ENCODE measurements at places on chromosomes 12 and 14. TPM values are rescaled to one million over a fixed set of nuclear protein-coding genes. Genes with fewer than 3 reads are reported as not detected.

GRCh38 chr14:75849300-75849895 lies 132.4 kb downstream of the TGFB3 start:
- peak; percentile 65 for DNase-seq
- H3K27ac ChIP-seq = no peak overlapping the region
- no peaks in the 10 kb centered on the region for H3K27me3 ChIP-seq
- H3K36me3 ChIP-seq = no peaks in the 10 kb centered on the region
- no peak overlapping the region for H3K4me3 ChIP-seq

The DCTN2 gene
- total RNA-seq = 123 TPM

- no peaks in the 10 kb centered on the region for H3K27me3 ChIP-seq
- peaks cover 35% of the 10 kb centered on the region for H3K4me1 ChIP-seq
- H3K36me3 ChIP-seq = no peaks in the 10 kb centered on the region
- H3K4me3 ChIP-seq = no peak overlapping the region
Measured at GRCh38 chr12:46524778-46525177, 152.2 kb upstream of the SLC38A2 start.

DNA sequence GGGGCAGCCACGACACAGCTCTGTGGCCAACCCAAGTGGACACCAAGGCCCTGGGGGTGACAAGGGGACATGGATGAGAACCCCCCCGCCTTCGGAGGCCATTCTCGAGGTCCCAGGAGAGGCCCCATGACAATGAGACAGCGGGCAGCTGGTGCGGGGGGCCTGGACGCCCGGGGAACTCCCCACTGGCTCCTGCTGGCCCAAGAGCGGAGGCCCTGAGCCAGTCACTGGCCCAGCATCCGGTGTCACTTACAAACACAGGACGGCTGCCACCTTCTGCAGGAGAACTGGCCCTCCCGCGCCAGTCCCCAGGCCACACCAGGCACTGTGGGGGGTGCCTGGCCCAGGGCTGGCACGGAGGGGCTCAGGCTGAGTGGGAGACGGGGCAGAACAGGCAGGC lies 51.4 kb downstream of the NCOR2 start:
- peaks cover 63% of the 10 kb centered on the region for H3K4me1 ChIP-seq
- peaks cover 10% of the 10 kb centered on the region for H3K36me3 ChIP-seq
- H3K27me3 ChIP-seq = no peaks in the 10 kb centered on the region
- H3K4me3 ChIP-seq = no peak overlapping the region

DNA sequence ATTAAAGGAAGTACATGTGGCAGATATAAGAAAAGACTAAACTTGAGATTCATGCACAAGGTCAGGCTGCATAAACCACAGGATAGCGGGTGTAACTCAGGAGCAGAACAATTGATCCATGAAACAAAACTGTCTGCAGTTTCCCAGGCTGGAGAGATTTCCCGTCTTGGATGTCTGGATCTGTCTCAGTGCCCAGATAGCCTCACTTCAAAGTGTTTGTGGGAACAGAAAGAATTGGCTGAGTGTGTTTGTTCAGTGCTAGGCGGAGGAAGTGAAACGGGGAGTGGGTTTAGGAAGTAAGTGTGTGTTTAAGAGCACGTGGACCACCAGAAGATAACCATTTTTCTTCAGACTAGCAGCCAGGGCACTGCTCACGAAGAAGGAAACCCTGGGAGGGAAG lies 1.4 kb upstream of the RNASE10 start:
- H3K27ac ChIP-seq = no peak overlapping the region
- H3K4me3 ChIP-seq = no peak overlapping the region
- no peak for DNase-seq

The TUNAR gene
- total RNA-seq = not detected

The KRT82 gene
- not detected for total RNA-seq

The ERP29 gene
- 77.4 TPM for total RNA-seq

The DDN gene
- total RNA-seq = 0.29 TPM

The PABPN1 gene
- 51.9 TPM for total RNA-seq

GRCh38 chr12:108850854-108851573 lies 6.4 kb downstream of the SSH1 start:
- peak overlapping the region; percentile 100 for H3K27ac ChIP-seq
- H3K27me3 ChIP-seq = no peaks in the 10 kb centered on the region
- H3K36me3 ChIP-seq = peaks cover 70% of the 10 kb centered on the region

The NANOG gene
- under 0.01 TPM for total RNA-seq

DNA sequence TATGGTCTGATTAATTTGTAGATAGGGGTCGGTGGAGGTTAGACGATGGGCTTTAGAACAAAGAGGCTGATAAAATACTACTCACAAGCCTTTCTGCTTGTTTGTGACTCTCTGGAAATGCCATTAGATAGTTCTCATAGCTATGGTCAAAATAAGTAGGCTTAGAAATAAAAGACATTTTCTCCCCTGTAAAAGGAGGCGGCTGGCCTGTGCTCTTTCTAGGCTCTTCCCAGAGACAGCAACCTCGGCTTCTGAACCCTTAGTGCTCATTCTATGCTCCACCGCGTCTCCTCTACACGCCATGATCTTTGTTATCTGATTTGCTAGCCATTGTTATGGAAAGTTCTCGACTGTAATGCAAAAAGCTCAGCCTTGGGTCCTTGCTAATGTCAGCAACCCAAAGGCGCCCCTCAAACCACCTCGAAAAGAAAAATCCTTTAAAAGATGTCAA lies 64.5 kb downstream of the CRADD start:
- DNase-seq = peak; percentile 73
- peak overlapping the region; percentile 90 for H3K27ac ChIP-seq
- no peaks in the 10 kb centered on the region for H3K27me3 ChIP-seq
- no peaks in the 10 kb centered on the region for H3K36me3 ChIP-seq
- H3K4me3 ChIP-seq = peak overlapping the region; percentile 77
- H3K4me1 ChIP-seq = peaks cover 35% of the 10 kb centered on the region

- no peak overlapping the region for H3K27ac ChIP-seq
- H3K4me3 ChIP-seq = no peak overlapping the region
- H3K27me3 ChIP-seq = no peaks in the 10 kb centered on the region
- H3K4me1 ChIP-seq = no peaks in the 10 kb centered on the region
- no peaks in the 10 kb centered on the region for H3K36me3 ChIP-seq
Measured at GRCh38 chr12:33514893-33515292, 75.3 kb upstream of the SYT10 start.

The NR1H4 gene
- not detected for total RNA-seq

DNA sequence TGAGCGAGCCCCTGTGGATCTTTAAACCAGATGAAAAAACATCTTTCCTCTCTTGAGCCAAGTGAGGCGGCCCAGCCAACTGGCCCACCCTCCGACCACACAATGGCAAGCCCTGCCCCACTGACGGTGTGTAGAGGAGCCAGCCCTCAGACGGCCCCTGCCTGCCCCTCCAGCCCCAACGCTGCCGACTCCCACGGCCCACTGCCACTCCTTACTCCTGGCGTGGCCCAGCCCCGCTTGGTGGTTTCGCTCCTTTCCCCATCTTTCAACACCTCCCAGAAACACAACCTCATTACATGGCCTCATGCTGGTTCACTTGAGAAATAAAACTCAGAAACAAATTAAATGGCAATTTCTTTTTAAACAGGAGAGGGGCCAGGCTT lies 80.6 kb upstream of the DICER1 start:
- H3K27ac ChIP-seq = no peak overlapping the region
- H3K4me3 ChIP-seq = no peak overlapping the region
- peaks cover 19% of the 10 kb centered on the region for H3K27me3 ChIP-seq
- no peaks in the 10 kb centered on the region for H3K36me3 ChIP-seq
- H3K4me1 ChIP-seq = no peaks in the 10 kb centered on the region

GRCh38 chr12:65615118-65615517 lies 209.2 kb upstream of the HMGA2 start:
- H3K36me3 ChIP-seq = no peaks in the 10 kb centered on the region
- peaks cover 54% of the 10 kb centered on the region for H3K4me1 ChIP-seq
- H3K27me3 ChIP-seq = no peaks in the 10 kb centered on the region
- no peak for DNase-seq
- no peak overlapping the region for H3K4me3 ChIP-seq

The REC8 gene
- 3.3 TPM for total RNA-seq

DNA sequence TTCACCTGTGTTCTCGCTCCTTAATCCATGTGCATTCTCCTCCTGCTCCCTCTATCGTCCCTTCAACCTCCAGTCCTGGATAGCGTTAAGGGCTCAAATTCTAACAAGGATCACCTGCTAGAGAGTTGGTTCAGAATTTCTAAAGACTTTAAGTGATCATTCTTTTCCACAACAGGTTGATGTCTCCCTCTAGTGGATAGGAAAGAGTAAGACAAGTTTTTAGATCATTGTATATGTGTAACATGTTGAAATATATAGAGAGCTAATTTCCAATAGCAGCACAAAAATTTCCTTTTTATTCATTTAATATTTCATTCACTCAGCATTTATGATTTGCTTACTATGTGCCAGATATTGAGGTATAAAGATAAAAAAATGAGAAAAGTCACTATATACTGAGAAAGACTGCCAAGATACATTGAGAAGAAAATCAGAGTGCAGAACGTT lies 9.3 kb upstream of the ESR2 start:
- H3K27ac ChIP-seq = no peak overlapping the region
- H3K27me3 ChIP-seq = no peaks in the 10 kb centered on the region
- H3K36me3 ChIP-seq = no peaks in the 10 kb centered on the region
- no peaks in the 10 kb centered on the region for H3K4me1 ChIP-seq
- no peak overlapping the region for H3K4me3 ChIP-seq

GRCh38 chr12:113641426-113642030 lies 169.9 kb upstream of the LHX5 start:
- no peaks in the 10 kb centered on the region for H3K36me3 ChIP-seq
- DNase-seq = no peak
- H3K4me3 ChIP-seq = no peak overlapping the region
- H3K4me1 ChIP-seq = no peaks in the 10 kb centered on the region
- no peak overlapping the region for H3K27ac ChIP-seq
- H3K27me3 ChIP-seq = peaks cover 3% of the 10 kb centered on the region

The PIWIL1 gene
- not detected for total RNA-seq

GRCh38 chr14:103073367-103073875 lies 10.6 kb upstream of the LBHD2 start:
- H3K36me3 ChIP-seq = no peaks in the 10 kb centered on the region
- no peak for DNase-seq
- H3K27ac ChIP-seq = no peak overlapping the region
- H3K4me1 ChIP-seq = peaks cover 5% of the 10 kb centered on the region
- H3K27me3 ChIP-seq = no peaks in the 10 kb centered on the region
- H3K4me3 ChIP-seq = no peak overlapping the region

The TAS2R43 gene
- not detected for total RNA-seq

The OTUB2 gene
- 1.4 TPM for total RNA-seq

GRCh38 chr12:50004696-50005095 lies 20.6 kb downstream of the RACGAP1 start:
- no peak overlapping the region for H3K4me3 ChIP-seq
- no peak overlapping the region for H3K27ac ChIP-seq
- H3K36me3 ChIP-seq = peaks cover 25% of the 10 kb centered on the region
- DNase-seq = no peak
- no peaks in the 10 kb centered on the region for H3K27me3 ChIP-seq

DNA sequence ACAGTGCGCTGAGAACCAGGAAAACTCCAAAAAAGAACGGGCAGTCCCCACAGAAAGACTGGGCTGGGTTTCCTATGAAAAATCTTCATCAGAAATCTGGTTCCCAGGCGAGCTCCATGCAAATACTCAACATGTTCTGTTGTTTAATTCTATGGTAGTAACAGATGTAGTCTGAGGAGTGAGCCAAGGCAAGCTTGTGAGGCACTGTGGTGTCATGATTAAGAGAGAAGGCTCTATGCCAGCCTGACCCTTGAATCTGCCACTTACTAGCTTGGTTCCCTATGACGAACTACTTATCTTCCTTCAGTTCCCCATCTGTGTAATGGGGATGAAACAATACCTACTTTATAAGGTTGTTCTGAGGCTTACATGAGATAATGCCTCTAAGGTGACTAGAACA lies 10.7 kb downstream of the POMT2 start:
- no peaks in the 10 kb centered on the region for H3K36me3 ChIP-seq
- H3K4me1 ChIP-seq = peaks cover 22% of the 10 kb centered on the region
- no peak for DNase-seq
- H3K27me3 ChIP-seq = no peaks in the 10 kb centered on the region
- no peak overlapping the region for H3K27ac ChIP-seq
- no peak overlapping the region for H3K4me3 ChIP-seq

DNA sequence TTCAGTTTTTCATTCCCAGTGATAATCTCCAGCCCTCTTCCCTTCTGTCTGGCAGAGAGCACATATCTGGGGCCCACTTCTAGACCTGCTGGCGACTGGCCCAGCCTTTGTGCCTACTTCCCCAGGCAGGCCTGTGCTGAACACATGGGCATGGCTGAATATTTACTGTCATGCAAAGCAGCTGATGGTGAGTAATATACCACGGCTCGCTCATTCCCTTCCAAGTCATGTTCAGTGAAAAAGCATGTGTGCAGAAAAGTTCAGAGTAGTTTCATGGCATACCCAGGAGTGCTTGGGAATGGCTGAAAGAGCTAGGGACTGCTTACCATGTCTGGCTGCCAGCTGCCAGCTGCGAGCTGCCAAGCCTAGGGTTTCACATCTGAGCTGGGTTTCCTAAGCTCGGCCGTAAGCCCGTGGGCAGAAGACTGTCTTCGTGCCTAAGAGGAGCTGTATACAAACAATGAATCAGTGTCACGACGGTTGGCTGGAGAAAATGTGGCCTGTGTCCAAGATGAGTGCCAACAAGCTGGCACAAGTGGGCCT lies 179.9 kb upstream of the PELI2 start:
- DNase-seq = peak; percentile 58
- peaks cover 3% of the 10 kb centered on the region for H3K4me1 ChIP-seq
- H3K4me3 ChIP-seq = no peak overlapping the region
- H3K36me3 ChIP-seq = no peaks in the 10 kb centered on the region

The CHFR gene
- 54.8 TPM for total RNA-seq

The NPFF gene
- total RNA-seq = not detected

The C12orf50 gene
- not detected for total RNA-seq

The SART3 gene
- 39.8 TPM for total RNA-seq

The ADAMTS20 gene
- total RNA-seq = not detected

DNA sequence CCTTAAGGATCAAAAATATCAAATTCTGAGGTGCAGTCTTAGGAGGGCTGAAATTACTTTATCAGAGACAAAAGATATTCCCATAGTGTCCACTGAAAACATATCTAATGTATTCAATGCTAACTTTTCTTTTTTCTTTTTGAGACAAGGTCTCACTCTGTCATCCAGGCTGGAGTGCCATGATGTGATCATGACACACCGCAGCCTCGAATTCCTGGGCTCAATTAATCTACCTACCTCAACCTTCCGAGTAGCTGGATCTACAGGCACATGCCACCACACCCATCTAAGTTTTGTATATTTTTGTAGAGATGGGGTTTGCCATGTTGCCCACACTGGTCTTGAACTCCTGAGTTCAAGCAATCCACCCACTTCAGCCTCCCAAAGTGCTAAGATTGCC lies 68.3 kb downstream of the ZC3H14 start:
- peak overlapping the region; percentile 61 for H3K27ac ChIP-seq
- H3K4me1 ChIP-seq = peaks cover 3% of the 10 kb centered on the region
- no peak for DNase-seq
- H3K4me3 ChIP-seq = no peak overlapping the region
- H3K36me3 ChIP-seq = no peaks in the 10 kb centered on the region
- peaks cover 2% of the 10 kb centered on the region for H3K27me3 ChIP-seq

DNA sequence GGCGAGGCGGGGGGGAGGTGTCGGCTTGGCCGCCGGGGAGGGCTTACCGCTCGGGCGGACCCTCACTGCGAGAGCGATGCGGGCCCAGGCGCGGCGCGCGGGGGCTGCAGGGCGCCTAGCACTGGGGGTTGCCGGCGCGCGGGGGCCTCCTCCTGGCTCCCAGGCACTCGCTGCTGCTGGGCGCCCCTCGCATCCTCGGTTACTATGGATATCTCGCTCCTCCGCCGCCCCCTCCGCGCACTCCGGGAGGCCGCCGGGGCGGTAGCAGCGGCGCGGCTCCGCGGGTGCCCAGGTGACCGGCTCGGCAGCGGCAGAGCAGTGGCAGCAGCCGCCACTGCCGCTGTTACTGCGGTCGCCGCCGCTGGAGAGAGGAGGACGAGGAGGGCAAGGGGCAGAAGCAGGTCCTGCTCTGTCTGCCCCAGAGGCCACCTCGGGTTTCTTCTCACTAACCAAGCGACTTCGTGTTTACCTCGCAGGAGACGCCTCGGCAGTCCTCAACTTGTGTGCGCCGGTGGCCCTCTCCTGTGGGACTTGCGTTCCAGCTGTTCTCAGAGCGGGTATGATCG lies 250.1 kb downstream of the APAF1 start:
- no peak for DNase-seq
- H3K27ac ChIP-seq = no peak overlapping the region
- no peaks in the 10 kb centered on the region for H3K4me1 ChIP-seq
- H3K36me3 ChIP-seq = no peaks in the 10 kb centered on the region
